ENCODE measurements at places on chromosomes 5 and 9.

DNA sequence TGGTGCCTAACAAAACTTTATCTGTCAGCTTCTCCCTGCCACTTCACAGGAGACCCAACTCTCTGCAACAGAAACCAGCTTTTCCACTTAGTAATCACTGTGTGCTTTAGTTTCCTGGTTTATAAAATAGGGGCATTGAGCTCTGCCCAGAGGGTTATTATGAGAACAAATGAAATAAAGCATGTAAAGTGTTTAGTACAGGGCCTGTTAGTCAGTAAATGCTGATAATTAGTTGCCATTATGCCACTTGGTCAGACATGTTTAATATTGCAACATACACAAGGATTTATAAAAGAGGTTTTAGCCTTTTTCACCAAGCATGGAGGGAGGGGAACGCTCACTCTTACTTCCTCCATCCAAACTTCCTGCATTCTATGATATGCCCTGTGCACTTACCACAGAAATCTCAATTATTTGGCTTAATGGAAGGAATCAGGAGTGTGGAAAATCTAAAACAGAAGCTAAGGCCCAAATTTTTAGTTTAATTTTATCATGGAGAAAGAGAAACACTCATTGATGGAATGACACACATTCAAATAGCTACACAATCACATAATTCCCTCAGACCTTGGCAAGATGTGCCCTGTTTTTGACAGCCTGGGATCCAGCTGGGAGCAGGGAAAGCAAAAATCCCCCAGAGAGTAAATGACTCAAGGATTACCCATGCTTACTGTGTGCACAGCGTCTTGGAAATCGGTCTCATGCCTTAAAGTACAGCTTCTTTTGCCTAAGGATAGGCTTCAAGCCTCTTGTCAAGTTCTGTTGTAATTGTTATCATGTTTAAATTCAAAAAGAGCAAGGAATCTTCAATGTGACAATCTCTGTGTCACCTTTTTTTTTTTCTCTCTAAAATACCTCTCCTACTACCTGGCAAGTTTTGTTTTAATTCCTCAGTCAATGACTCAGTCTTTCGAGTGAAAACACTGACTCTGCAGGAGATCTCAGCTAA lies 34.0 kb downstream of the ZNF474 start:
- DNase-seq, result no peak

DNA sequence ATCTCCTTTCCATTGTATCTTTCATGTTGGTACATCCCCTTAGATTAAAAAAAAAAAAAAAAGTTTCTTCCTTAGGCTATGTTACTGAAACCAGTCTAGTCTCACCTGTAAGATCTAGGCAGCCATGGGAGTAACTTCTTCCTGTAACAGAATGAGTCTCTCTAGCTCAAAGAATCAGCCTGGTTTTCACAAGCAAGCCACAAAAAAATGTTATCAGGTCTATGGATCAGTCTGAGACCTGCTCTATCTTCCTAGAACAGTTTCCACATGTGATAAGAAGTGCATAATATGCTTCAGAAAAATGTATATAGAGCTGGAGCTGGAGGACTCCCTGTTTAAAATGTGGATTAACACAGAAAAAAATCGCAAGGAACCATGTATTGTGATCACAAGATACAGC lies 53.8 kb downstream of the ARRDC3 start:
- DNase-seq, result no peak

GRCh38 chr5:6743161-6743560 lies 29.9 kb downstream of the TENT4A start:
- DNase-seq, result no peak

DNA sequence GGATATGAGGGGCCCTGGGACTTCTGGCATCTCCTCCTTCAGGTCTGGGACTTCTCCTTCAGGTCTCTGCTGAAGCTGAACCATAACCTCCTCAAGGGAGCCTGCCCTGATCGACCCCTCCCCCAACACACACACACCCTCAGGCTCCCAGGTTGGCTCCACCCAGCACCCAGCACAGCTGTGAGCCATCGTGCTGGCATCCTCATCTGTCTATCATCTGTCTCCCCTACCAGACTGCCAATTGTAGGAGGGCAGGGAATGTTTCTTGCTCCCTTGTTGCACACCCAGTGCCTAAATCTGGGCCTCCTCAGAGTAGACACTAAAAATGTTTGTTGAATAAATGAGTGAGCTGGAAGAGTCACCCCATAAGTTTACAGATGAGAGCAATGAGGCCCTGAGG lies 71.4 kb downstream of the LRSAM1 start:
- no peak for DNase-seq
